ENCODE measurements at places on chromosomes 16 and 17.

DNA sequence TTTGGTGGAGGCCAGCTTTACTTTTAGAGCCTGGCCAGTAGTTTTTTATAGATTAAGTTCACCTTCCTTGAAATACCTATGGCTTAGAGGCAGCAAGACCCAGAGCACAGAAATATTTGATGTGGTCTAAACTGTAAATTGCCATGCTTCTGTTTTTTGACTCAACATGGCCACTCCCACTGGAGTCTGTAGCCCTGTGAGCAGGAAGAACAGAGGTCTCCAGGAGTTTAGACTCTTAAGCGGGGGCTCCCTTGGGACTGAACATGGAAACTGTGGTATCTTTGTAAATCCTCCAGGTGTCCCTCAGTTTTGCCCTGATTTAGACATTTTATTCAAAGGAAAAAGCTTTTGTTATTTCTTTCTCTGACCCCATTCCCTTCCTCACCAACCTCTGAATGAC is 145.6 kb downstream of the FTO start:
- no peak for DNase-seq

- no peak for DNase-seq
Measured at GRCh38 chr16:12802048-12802447, 1.6 kb downstream of the CPPED1 start.

DNA sequence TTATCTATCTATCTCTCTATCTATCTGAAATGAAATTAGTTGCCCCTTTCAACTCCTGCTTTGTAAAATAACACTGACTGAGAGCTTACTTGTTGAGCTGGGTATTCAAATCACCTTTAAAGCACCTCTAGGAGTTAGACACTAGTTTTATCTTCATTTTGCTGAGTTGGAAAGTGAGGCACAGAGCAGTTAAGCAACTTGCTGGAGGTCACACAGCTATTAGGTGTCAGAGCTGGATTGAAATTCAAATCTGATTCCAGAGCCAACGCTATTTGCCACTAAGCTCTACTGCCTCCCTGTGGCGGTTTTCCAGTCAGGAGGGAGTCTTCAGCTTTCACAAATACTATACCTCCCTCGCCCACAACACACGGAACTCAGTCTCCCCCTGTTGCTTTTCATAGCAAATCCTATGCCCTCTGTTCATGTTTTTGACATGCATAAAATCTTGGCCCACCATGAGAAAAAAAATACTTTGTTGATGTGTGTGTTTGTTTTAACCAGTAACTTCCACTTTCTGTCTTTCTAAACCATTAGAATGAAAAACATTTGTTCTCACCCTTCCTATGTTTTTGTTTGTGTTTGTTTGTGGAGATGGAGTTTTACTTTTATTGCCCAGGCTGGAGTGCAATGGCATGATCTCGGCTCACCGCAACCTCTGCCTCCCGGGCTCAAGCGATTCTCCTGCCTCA is 74.8 kb upstream of the SMURF2 start:
- peak; percentile 17 for DNase-seq

DNA sequence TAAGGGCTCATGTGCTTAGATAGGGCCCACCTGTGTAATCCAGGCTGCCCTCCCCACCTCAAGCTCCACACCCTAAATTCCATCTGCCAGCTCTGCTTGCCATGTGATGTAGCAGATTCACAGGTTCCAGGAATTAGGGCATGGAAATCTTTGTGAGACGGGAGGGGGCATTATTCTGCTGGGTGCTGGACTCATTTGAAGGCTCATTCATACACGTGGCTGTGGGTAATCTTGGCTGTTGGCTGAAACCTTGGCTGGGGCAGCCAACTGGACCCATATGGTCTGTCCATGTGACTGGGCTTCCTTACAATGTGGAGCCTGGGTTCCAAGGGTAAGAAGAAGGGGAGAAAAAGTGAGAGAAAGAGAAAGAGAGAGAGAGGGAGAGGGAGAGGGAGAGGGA is 115.1 kb downstream of the CYLD start:
- DNase-seq, result no peak

- no peak for DNase-seq
Measured at GRCh38 chr16:31386157-31386984, 6.8 kb upstream of the ITGAD start.

GRCh38 chr17:50151041-50151936 is 812 bp upstream of the PPP1R9B start:
- DNase-seq, result peak; percentile 82

GRCh38 chr17:66407864-66408263 is 105.5 kb downstream of the PRKCA start:
- DNase-seq, result no peak

DNA sequence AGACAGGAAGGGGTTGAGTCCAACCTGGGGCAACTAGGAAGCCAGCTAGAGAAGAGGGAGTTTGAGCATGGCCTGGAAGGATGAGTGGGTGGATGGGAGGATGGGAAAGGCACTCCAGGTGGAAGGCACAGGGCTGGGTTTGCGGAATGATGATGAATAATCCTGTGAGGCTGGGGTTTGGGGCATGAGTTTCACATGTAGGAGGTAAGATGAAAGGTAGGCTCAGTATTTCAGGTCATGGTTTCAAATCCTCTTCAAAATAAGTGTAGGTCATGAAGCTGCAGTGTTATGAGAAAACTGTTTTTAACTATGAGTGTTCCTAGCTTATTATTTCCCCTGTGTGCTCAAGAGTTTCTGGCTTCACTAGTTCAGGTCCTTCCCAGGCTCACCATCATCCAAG is 130.3 kb downstream of the SKAP1 start:
- no peak for DNase-seq

- no peak for DNase-seq
Measured at GRCh38 chr17:27560668-27561067, 70.3 kb upstream of the LGALS9 start.
